ENCODE measurements at places on chromosomes 6 and 20.

DNA sequence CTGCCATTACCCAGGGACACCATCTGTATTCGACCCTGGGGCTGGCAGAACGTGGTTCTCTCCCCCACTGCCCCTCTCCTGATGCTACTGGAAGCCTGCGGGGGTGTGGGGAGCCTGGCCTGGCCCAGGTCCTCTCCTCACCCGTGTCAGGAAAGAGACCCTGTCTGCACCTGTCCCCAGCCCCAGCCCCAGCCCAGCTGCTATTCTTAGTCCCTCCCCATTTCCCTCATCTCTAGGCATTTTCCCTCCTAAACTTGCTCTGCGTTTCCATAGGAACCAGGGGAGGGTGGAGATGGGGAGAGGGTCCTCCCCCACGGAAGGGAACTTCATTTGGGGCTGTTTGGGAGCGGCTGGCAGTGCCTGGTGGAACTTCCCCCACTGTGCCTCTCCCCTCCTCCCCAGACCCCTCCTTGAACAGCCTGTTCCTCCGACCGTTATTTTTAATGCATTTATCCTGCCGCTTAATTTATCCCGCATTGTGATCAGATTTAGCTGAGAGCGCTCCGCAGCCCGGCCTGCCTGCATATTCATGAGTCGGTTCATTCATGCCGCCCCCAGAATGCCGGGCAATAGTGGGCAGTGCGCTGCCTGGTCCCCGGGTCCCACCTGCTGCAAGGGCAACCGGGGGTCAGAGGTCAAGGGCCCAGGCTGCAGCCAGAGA is 31.8 kb upstream of the DLGAP4 start:
- no peak for DNase-seq

- DNase-seq, result peak; percentile 16
Observed at GRCh38 chr6:75296811-75297779, 12.5 kb upstream of the TMEM30A start.

DNA sequence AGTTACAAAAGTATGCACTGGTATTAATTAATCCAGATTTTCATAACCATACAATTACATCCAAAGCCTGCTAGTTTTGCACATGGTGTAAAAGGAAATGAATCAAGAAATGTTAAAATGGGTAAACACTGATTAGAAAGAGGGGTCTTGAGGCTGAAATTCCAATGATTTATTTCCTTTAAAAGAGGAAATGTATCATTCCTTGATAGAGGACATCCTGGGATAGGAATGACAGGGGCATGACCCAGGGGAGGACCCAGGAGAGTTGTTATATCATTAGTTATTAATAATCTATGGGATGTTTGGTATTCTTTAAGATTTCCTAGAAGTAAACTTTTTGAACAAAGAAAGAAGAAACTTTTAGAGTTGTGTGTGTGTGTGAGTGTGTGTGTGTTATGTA is 18.2 kb downstream of the AK9 start:
- DNase-seq, result no peak

DNA sequence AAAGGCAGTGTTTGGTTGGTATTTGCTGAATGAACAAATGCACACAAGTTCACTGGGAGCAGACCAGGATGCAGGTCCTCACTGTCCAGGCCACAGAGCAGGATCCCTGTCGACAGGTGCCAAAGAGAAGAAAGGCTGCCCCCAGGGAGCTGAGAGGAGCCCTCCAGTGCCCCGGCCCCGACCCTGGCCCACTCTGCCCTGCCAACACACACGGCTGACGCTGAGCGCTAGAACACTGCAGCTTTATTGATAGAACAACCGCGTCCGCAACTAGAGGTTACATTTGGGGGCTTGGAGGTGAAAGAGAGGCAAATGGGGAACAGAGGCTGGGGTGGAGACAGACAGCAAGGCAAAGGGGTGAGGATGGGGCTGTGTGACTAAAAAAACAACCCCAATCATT is 65.4 kb downstream of the MDGA1 start:
- no peak for DNase-seq

DNA sequence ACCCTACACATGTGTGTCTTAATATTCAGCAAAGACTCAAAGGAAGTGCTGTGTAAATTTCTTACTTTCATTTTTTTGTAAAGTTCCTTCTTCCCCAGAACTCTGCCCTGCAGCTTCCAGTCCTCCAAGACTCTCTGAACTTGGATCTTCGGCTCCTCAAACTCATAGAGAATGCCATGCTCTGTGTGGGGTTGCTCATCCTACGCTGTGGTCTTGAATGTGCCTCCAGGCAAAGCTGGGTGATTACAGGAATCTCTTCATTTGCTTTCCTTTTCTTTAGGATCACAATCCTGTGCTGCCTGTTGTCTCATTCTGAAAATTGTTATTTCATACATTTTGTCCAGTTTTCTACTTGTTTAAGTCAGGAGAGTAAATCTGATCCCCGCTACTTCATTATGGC is 14.5 kb upstream of the CDC5L start:
- DNase-seq, result no peak

DNA sequence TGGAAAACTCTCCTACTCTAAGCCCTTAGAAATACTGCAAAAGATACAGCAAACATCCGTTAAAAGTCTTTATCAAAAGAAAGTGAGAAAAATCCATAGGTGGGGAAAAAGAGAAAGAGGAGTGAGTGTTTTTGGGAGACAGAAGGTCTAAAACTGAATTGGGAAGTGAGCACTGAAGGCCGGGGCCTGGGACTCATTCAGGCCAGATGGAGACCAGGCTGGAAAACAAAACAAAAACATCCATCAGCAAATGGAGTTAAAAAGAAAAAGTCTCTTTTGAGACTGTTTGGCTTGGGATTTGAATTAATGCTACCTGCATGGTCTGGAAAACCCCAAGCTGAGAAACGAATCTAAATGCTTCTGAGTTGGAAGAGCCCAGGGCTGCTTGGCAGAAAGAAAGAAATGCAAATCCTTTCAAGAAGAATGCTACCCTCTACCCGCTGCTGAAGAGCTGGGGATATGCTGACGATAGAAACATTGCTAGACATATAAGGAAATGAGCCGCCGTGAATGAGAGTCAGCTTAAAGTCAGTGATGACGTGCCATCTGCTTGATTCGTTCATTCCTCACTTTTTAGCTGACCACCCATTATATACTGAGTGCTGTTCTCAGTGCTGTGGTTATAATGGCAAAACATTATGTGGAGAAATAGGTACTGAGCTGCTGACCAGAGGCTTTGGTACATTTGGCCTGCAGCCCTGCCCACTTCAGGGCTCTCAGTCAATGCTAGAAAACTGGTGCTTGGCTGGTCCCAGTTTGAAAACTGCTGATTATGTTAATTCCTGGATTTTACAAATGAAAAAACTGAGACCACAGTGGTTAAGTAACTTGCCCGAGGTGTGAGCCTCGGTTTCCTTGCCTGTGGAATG is 28.0 kb upstream of the TULP4 start:
- DNase-seq, result no peak

DNA sequence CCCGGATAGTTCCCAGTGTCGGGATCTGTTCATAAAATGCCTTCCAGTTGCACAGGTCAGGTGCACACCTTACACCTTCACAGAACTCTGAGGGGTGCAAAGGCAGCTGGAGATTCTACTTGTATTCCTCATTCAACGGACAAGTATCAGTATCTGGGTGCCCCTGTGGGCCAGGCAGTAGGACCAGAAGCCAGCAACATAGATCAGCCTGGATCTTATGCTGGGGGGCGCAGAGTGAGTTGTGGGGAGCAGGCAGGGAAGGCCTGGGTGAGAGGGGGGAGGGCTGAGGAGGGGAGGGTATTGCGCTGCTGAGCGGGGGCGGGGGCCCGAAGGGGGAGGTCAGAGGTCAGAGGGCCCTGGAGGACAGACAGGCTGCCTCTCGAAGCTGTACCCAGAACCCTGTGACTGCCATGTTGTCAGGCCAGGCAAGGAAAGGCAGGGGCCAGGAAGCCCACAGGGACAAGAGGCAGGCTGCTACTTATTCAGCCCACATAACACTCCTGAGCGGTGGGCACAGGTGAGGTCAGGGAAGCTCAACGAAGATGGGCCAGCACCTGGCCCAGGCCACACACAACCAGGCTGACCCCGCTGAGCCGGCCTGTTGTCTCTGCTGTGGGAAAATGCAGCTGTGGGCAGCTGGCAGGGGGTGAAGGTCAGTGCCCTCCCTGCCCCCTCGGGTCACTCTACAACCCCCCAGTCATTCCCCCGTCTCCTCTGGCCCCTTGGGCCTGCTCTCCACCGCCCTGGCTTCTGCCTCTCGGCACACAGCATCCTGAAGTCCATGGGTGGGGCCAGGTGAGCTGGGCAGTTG is 1.1 kb downstream of the OPRL1 start:
- DNase-seq, result no peak

GRCh38 chr20:64168381-64169090 is 4.3 kb downstream of the MYT1 start:
- DNase-seq, result no peak

DNA sequence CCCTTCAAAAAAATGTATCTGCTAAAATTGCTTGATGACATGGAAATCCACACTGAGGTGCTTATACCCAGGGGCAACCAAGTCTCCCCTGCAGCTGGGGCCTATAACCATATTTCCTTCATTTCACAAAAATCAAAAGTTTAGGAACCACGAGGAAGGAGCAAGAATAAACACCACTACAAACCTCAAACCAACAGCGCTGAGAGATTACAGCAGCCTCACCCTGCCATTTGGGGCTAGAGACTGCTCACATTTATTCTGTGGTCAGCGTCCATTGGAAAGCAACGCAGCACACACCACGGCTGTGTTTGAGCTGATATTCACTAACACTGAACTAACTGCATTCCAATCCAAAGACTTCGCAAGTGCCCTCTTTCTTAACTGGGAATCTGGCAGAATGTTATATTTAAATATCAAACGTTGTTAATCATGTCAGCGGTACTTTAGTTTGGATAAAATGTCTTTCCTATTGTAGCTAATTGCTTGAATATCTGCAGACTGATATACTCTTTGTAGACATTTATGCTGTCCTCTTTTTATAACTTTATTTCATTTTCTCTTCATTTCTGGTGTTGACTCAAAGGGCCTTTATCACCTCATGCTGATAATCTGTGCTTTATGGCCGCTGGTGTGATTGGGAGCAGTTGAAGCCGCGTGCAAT is 94.6 kb downstream of the FOXA2 start:
- no peak for DNase-seq

GRCh38 chr6:168971549-168971948 is 282.1 kb downstream of the THBS2 start:
- no peak for DNase-seq

- no peak for DNase-seq
Observed at GRCh38 chr6:37865504-37865903, 46.0 kb downstream of the ZFAND3 start.

Measured in RWPE1 (cell line).